Dermis blood vessel endothelial cell (primary cell): ENCODE measurements at places on chromosomes 2 and 18.

GRCh38 chr2:100233061-100233460 is 89.2 kb downstream of the LONRF2 start:
- DNase-seq, result no peak

DNA sequence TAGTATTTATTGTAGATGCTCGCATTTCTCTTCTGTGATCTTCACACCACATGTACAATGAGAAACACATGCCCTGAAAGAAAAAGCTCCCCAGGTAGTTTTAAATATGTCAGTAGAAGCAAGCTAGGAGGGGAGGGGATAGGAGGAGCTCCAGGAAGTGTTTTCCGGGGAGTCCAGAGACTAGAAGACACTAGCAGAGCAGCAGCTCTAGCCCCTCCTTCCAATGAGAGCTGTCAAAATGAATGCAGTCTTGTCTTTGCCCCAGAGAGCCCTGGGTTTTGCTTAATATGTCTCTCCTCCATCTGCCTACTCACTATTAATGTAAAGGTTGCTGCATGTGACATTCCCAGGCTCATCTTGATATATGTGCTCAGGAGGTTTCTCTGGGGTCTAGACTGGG is 462.6 kb upstream of the SOX11 start:
- no peak for DNase-seq

DNA sequence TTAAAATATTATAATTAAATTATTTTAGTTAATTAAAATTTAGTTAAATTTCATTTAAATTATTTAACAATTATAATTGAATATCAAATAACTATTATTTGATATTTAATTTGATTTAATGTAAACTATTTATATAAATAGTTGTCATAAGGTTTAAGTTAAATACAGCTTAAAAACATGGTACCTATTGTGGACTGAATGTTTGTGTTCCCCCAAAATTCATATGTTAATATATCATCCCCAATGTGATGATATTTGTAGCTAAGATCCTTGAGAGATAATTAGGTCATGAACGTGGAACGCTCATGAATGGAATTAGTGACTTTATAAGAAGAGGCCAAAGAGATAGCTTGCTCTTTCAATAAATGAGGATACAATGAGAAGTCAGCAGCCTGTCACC is 505.7 kb upstream of the LRATD1 start:
- DNase-seq, result no peak

GRCh38 chr2:53202063-53202462 is 565.5 kb upstream of the CHAC2 start:
- no peak for DNase-seq
